ENCODE measurements at places on chromosomes 12 and 14. TPM values are rescaled to one million over a fixed set of nuclear protein-coding genes. Genes with fewer than 3 reads are reported as not detected.

DNA sequence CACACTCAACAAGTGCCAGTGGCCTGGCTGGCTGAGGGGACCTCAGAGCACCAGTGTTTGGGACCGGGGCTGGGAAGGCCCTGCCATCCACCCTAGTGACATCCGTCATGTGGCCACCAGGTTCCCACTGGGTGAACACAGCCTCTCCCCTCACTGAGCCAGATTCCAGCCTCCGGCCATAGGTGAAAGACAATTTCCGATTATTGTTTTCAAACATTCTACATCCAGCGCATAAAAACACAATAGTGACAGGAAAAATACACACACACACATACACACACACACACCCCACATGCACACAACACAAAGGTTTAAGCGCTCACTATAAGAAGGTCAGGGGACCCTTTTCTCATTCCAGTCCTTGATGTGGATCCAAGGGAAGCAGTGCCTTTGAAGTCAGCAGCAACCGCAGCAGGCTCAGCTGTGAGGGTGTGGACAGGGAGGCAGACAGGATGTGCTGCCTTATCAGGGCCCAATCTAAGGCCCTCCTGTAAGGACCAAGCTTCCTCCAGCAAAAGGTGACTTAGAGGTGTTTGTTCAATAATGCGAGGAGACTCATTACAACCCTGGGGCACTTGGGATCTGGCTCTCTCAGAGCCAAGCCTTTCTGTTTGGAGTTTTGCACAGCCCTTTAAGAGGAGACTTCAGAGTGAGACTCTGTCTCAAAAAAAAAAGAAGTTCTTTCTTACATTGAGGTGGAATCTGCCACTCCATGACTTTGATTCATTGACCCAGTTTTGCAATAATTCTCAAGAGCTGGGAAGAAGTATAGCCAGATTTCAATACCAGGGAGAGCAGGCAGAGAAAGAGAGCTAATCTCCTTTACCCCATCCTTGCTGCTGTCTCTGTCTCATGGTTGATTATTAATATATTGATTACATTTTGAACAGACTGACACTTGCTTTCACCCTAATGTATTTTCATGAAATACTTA is 227.8 kb downstream of the ZFP36L1 start:
- H3K36me3 ChIP-seq: no peaks in the 10 kb centered on the region
- H3K4me3 ChIP-seq: no peak overlapping the region
- peaks cover 70% of the 10 kb centered on the region for H3K4me1 ChIP-seq

DNA sequence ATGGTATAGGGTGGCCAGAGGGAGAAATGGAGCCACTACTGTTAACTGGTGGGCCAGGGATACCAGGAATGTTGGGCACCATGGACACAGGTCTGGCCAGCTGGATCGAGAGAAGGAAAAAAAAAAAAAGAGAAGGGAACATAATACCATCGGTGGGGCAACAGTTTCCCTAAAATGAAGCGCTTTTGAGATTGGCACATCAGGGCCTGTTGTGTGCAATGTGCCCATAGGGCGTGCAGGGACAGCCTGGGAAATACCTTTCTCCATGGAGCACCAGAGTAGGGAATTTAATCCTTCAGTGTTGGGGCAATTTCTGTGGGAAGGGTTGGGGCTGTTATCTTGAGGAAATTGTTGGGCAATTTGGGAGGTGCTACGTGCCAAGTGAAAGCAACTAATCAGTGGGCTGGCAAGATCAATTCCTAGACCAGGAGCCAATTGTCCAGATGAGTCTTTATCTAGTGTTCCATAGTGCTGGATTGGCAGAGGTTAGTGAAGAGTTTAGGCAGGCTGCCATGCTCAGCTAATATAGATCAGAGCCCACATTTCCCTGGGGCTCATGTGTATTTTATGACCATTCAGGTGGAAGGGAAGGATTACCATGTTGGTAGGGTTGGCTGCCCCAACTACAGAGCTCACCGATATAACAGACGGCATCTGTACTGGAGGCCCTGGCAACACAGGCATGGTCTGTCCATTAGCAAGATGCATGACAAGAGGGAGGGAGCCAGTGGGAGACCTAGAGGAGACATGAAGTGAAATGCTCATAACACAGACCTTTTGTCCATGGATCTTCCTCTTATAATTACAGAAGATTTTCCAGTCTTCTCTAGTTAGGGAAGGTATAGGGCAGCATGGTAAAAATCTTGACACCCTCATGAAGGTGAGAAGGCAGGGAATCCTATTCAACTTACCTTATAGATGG is 25.5 kb upstream of the NPFF start:
- H3K27ac ChIP-seq: no peak overlapping the region
- peaks cover 6% of the 10 kb centered on the region for H3K4me1 ChIP-seq
- no peak overlapping the region for H3K4me3 ChIP-seq
- DNase-seq: no peak

- DNase-seq: no peak
- H3K27me3 ChIP-seq: no peaks in the 10 kb centered on the region
- H3K36me3 ChIP-seq: no peaks in the 10 kb centered on the region
- peaks cover 4% of the 10 kb centered on the region for H3K4me1 ChIP-seq
Observed at GRCh38 chr12:71415336-71416231, 24.0 kb upstream of the LGR5 start.

GRCh38 chr12:111444925-111445725 is 39.4 kb downstream of the SH2B3 start:
- no peak overlapping the region for H3K4me3 ChIP-seq
- H3K4me1 ChIP-seq: peaks cover 90% of the 10 kb centered on the region
- peak; percentile 83 for DNase-seq

DNA sequence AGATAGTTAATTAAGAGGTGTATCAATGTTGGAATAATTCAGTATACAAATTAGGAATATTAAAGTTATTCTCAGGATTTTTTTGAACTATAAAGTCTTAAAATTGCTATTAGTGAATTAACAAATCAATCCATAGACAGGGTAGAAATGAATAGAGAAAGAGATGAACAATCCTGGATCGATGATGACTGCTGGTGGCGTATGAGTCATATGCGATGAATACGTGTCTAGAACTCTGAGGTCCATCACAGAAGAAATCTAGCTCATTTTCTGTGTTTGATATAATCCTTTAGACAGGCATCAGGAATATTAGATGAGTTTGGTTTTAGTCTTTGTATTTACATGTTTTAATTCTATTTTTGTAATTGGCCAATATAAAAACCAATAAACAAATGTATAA is 85.4 kb upstream of the RTL1 start:
- H3K27me3 ChIP-seq: no peaks in the 10 kb centered on the region
- no peak overlapping the region for H3K4me3 ChIP-seq
- no peak for DNase-seq
- no peaks in the 10 kb centered on the region for H3K36me3 ChIP-seq
- H3K27ac ChIP-seq: no peak overlapping the region
- H3K4me1 ChIP-seq: no peaks in the 10 kb centered on the region

CDKL1 gene
- total RNA-seq: 25.3 TPM

OAS1 gene
- 112 TPM for total RNA-seq

DNA sequence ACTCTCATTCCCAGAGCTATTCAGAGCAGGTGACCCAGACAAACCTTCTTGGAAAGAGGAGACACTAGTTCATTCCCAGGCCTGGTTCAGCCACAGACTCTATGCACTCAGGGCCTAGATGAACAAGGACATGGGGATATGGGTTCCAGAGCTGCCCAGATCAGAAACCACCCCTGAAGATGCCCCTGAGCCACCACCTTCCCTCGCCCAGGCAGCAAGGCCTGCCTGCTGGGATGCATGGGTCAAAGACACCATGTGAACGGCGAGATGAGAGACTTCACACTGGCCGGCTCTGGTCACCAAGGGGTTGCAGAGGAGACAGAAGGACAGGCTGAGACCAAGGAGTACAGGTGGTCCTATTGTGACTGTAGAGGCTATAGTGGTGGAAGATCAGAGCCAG is 4.1 kb downstream of the SERPINA12 start:
- H3K27me3 ChIP-seq: peaks cover 7% of the 10 kb centered on the region
- no peaks in the 10 kb centered on the region for H3K36me3 ChIP-seq
- no peak for DNase-seq
- no peak overlapping the region for H3K4me3 ChIP-seq
- H3K4me1 ChIP-seq: no peaks in the 10 kb centered on the region
- H3K27ac ChIP-seq: no peak overlapping the region

DNA sequence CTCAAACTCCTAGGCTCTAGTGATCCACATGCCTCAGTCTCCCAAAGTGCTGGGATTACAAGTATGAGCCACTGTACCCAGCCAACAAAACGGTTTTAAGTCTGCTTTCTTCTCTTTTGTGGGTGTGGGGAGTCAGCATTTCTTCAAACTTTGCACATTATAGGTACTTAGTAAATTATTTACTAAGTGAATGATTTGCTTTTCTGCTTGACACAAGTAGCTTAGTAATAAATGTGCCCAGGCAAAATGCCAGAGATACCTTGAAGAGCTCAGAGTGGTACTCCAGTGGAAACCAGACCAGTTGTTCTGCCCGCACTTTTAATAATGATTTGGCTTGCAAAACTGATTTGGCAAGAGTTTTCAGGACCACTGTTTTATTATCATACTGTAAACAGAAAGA is 15.0 kb downstream of the DEPDC4 start:
- H3K27me3 ChIP-seq: no peaks in the 10 kb centered on the region
- no peaks in the 10 kb centered on the region for H3K4me1 ChIP-seq
- no peak for DNase-seq
- H3K4me3 ChIP-seq: no peak overlapping the region

GRCh38 chr14:32808644-32809043 is 130.0 kb upstream of the NPAS3 start:
- H3K27ac ChIP-seq: no peak overlapping the region
- no peaks in the 10 kb centered on the region for H3K4me1 ChIP-seq
- H3K27me3 ChIP-seq: no peaks in the 10 kb centered on the region
- H3K4me3 ChIP-seq: no peak overlapping the region
- DNase-seq: no peak

AQP5 gene
- 6.4 TPM for total RNA-seq

GRCh38 chr12:80509781-80510556 is 65.9 kb downstream of the PTPRQ start:
- no peaks in the 10 kb centered on the region for H3K36me3 ChIP-seq
- DNase-seq: no peak
- no peak overlapping the region for H3K27ac ChIP-seq
- H3K4me3 ChIP-seq: no peak overlapping the region
- H3K27me3 ChIP-seq: no peaks in the 10 kb centered on the region

- H3K27me3 ChIP-seq: no peaks in the 10 kb centered on the region
- DNase-seq: no peak
- no peak overlapping the region for H3K27ac ChIP-seq
- no peaks in the 10 kb centered on the region for H3K36me3 ChIP-seq
- no peak overlapping the region for H3K4me3 ChIP-seq
- peaks cover 33% of the 10 kb centered on the region for H3K4me1 ChIP-seq
Observed at GRCh38 chr14:70904373-70904772, 2.9 kb upstream of the PCNX1 start.

SRRM4 gene
- not detected for total RNA-seq

- H3K4me1 ChIP-seq: no peaks in the 10 kb centered on the region
- no peak overlapping the region for H3K27ac ChIP-seq
- peaks cover 31% of the 10 kb centered on the region for H3K36me3 ChIP-seq
- no peak for DNase-seq
Observed at GRCh38 chr12:26713885-26714383, 119.1 kb downstream of the ITPR2 start.

GRCh38 chr14:90625445-90625844 is 190.8 kb downstream of the TTC7B start:
- H3K4me3 ChIP-seq: no peak overlapping the region
- H3K36me3 ChIP-seq: no peaks in the 10 kb centered on the region
- H3K27me3 ChIP-seq: no peaks in the 10 kb centered on the region

- no peaks in the 10 kb centered on the region for H3K27me3 ChIP-seq
- H3K36me3 ChIP-seq: no peaks in the 10 kb centered on the region
- no peak for DNase-seq
- H3K27ac ChIP-seq: no peak overlapping the region
- H3K4me1 ChIP-seq: peaks cover 11% of the 10 kb centered on the region
- H3K4me3 ChIP-seq: no peak overlapping the region
Observed at GRCh38 chr14:44989497-44990440, 27.8 kb downstream of the TOGARAM1 start.

GRCh38 chr12:19574601-19575000 is 135.3 kb downstream of the AEBP2 start:
- H3K36me3 ChIP-seq: no peaks in the 10 kb centered on the region
- peak overlapping the region; percentile 58 for H3K27ac ChIP-seq
- no peaks in the 10 kb centered on the region for H3K27me3 ChIP-seq
- DNase-seq: no peak

GRCh38 chr12:101616027-101616494 is 21.3 kb downstream of the MYBPC1 start:
- no peak for DNase-seq
- H3K4me1 ChIP-seq: peaks cover 42% of the 10 kb centered on the region
- peak overlapping the region; percentile 70 for H3K27ac ChIP-seq
- H3K36me3 ChIP-seq: no peaks in the 10 kb centered on the region
- no peaks in the 10 kb centered on the region for H3K27me3 ChIP-seq

GRCh38 chr12:52628111-52628507 is 9.8 kb upstream of the KRT73 start:
- H3K27me3 ChIP-seq: peaks cover 4% of the 10 kb centered on the region
- H3K4me1 ChIP-seq: no peaks in the 10 kb centered on the region
- no peaks in the 10 kb centered on the region for H3K36me3 ChIP-seq

- H3K4me1 ChIP-seq: peaks cover 8% of the 10 kb centered on the region
- no peak overlapping the region for H3K27ac ChIP-seq
- no peaks in the 10 kb centered on the region for H3K36me3 ChIP-seq
- H3K27me3 ChIP-seq: peaks cover 17% of the 10 kb centered on the region
- H3K4me3 ChIP-seq: peak overlapping the region; percentile 59
Observed at GRCh38 chr12:40693207-40693821, 1.1 kb downstream of the CNTN1 start.
